HT1080 (cell line): ENCODE measurements at places on chromosomes 6 and 20. TPM values are rescaled to one million over a fixed set of nuclear protein-coding genes. Genes with fewer than 3 reads are reported as not detected.

The MDFI gene
- total RNA-seq: 40.3 and 45.8 TPM in 2 replicates

The LY6G6F gene
- total RNA-seq: not detected in 2 replicates

The OLIG3 gene
- not detected in 2 replicates for total RNA-seq

- no peak for DNase-seq
Measured at GRCh38 chr6:99607416-99608036, 893 bp downstream of the PRDM13 start.

The SLC17A4 gene
- not detected in 2 replicates for total RNA-seq

The STMND1 gene
- not detected in 2 replicates for total RNA-seq

The GSTA1 gene
- total RNA-seq: not detected in 2 replicates

The RPP40 gene
- 33.8 and 51.3 TPM in 2 replicates for total RNA-seq

DNA sequence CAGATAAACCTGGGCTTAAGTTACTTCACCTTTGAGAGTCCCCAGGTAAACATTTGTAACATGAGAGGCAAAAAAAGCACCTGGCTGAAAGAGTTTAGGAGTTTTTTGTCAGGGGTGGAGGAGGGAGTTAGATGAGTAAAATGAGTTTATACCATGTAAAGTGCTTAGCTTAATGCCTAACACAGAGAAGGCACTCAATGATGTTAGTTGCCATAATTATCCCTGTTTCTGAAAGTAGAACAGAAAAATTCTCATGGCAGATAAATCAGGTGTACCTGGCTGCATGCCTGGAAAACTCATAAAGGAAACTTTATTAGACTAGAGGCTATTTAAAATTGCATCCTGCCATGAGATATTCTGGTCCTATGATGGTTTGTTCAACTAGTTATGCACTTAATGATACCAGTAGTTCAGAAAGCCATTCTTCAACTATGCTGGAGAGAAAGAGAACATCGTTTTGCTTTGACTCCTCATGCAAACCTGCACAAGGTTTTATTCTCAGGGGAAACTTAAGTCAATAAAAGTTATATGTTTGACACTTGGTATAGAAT is 40.4 kb downstream of the FBXO5 start:
- DNase-seq: no peak

GRCh38 chr6:137707590-137708360 is 159.3 kb upstream of the TNFAIP3 start:
- peak; percentile 72 for DNase-seq
